ENCODE measurements at places on chromosomes 7 and 10.
A peak's percentile ranks its signal among the peaks of the same experiment; 100 is the strongest.

- DNase-seq = no peak
Observed at GRCh38 chr10:103452506-103453230, 498 bp upstream of the CALHM2 start.

GRCh38 chr7:50799873-50800272, 17.2 kb upstream of the GRB10 start:
- no peak for DNase-seq

- no peak for DNase-seq
Observed at GRCh38 chr7:114720725-114721124, 201.2 kb upstream of the MDFIC start.

DNA sequence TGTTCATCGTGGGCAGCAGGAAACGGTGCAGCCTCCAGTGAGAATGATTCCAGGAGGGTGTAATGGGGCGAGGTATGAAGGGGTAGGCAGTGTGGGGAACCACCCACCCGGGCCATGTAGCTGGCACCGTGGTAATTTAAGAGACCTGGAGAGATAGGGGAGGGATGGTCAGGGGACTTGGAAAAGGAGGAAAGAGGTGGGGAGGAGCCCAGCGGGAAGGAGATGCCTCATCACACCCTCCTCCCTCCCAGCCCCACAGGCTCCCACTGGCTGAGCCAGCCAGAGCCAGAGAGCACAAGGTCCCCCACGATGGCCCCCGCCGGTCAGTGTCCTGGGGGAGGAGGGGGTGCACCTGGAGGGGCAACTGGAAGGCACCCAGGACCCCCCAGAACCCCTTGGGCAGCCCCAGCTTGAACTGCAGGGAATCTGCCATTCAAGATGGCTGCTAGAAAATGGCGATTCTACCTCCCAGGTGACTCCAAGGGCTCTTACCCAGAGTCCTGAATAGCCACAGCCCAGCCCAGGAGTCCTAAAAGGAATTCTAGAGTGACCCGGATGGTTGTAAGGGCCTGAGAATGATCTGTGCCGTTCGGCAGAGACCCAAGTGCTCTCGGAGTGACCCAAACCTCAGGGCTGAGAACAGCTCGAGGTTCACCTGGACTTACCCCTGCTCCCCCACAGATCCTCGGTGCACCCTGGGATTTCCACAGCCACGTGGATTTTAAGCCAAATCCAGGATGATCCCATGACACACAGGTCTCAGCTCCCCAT, 28.8 kb downstream of the CALML3 start:
- DNase-seq = no peak

GRCh38 chr7:101990811-101991418, 173.5 kb downstream of the CUX1 start:
- DNase-seq = no peak

GRCh38 chr7:83036721-83037380, 125.8 kb downstream of the PCLO start:
- no peak for DNase-seq

DNA sequence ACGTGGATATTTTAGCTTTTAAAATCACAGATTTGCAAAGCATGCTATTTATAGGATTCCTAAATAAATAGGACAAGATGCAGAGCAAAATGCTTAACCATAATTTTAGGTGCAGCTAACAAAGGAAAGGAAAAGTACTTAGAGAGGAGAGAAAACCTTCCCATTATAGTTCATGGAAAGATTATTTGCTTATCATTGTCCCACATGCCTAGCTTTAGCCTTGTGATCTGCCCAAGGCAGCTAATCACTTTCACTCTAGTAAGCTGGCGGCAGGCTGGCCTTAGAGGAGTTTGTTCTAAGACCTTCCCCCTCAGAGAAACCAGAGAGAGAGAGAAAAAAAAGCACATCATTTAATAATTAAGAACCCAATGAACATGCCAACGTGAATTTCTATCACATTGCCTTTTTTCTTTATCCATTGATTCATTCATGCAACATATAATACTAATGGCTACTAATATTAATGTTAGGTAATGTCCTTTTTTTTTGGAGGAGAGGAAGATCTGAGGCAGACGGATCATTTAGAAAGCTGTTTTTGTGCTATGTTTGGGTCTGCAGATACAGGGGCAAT, 274.6 kb downstream of the ARL4A start:
- DNase-seq = no peak

- DNase-seq = no peak
Observed at GRCh38 chr10:131920693-131921092, 19.9 kb downstream of the PPP2R2D start.

DNA sequence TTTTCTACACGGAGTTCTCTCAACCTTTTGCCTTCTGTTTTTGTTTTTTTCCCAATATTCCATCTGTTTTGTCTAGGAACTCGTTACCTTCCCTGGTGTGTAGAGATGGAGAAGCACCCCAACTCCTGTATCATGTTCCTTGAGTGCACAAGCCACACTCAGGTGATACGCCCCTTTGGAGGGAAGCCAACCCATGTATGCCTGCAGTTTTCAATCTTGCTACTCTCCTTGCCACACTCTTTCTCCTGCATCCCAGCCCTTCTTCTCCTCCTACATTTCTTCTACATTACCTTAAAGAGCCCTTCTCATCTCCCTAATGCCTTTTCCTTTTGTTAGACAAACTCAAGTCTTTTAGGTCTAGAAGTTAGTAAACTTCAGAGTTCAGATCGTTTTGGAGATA, 10.2 kb upstream of the SP4 start:
- DNase-seq = no peak

DNA sequence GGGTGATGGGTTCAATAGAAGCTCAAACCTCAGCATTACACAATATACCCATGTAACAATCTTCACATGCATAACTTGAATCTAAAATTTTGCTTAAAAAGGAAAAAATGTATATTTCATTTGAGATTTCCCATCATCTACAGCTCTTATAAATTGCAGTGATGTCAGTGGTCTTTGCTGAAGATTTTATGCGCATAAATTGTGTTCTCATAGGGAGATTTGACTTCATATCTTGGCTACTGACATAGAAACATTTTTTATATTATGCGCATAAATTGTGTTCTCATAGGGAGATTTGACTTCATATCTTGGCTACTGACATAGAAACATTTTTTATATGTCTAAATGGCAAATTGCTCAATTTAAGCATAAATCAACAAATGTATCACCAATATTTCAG, 1125.3 kb upstream of the C7orf33 start:
- DNase-seq = no peak

DNA sequence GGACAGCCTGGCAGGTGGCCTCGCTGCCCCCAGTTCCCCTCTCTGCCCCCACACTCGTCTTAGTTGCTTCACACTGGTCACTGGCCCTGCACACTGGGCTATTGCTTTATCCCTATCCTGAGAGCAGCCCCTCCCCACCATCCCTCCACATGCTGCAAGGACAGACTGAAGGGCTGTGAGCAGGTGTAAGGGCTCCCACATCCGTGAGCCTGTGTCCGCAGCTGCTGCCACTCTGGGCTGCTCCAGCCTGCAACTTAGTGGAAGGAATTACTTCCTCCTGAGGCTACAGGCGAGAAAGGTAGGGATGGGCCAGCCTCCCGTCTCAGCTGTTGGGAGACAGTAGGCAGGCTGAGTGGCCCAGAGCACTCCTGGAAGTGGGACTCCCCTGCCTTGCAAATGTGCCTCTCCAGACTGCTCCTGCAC, 3.8 kb downstream of the RARRES2 start:
- no peak for DNase-seq

DNA sequence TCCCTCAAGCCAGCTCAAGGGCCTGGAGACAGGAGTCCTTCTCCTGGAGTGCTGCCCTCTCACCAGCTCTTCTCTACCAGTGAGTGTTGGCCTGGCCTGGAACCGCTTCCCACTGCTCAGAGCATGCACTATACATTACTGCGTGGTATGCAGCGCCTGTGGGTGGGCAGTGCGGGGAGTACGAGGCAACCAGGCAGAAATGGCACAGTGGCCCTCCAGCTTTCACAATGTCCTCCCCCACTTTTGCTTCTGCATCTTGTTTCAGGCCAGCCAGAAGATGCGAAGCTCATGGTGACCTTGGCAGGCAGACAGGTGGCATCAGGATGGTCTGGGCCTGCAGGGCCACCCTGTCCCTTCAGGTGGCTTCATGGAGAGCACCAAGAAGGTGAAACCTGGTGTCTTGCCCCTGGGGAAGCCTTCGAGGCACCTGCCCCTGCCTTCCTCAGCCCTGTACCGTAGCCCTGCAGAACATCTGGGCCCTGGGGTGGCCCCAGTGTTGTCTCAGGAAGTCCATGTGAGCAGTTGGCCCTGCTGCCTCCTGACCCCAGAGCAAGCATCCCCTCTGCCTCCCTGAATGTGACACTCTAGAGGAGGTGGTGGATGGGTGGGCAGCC, 35.8 kb downstream of the RASGEF1A start:
- no peak for DNase-seq

GRCh38 chr7:33932221-33932620, 26.9 kb downstream of the BMPER start:
- no peak for DNase-seq

- DNase-seq = peak; percentile 57
Observed at GRCh38 chr7:97027427-97028234, 3.0 kb upstream of the DLX5 start.

- DNase-seq = no peak
Observed at GRCh38 chr10:61125560-61126170, 181.7 kb upstream of the RHOBTB1 start.

GRCh38 chr10:48983648-48984351, 44.2 kb upstream of the LRRC18 start:
- DNase-seq = no peak

DNA sequence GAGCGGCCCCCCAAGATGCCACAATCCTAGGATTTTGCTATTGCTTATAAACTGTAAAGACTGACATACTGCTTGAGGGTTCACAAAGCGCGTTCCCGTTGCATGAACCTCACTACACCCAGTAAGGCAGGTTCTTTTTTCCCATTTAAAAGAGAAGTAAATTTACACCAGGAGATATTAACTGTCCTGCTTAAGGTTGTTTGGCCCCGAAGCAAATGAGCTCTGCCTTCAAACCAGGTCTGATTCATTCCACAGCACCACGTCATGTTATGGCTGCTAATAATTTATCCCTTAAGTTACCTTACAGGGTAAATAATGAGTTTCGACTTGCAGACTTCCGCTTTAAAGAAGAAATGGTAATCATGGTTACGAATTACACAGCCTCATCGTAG, 559 bp upstream of the FKBP14 start:
- peak; percentile 10 for DNase-seq

DNA sequence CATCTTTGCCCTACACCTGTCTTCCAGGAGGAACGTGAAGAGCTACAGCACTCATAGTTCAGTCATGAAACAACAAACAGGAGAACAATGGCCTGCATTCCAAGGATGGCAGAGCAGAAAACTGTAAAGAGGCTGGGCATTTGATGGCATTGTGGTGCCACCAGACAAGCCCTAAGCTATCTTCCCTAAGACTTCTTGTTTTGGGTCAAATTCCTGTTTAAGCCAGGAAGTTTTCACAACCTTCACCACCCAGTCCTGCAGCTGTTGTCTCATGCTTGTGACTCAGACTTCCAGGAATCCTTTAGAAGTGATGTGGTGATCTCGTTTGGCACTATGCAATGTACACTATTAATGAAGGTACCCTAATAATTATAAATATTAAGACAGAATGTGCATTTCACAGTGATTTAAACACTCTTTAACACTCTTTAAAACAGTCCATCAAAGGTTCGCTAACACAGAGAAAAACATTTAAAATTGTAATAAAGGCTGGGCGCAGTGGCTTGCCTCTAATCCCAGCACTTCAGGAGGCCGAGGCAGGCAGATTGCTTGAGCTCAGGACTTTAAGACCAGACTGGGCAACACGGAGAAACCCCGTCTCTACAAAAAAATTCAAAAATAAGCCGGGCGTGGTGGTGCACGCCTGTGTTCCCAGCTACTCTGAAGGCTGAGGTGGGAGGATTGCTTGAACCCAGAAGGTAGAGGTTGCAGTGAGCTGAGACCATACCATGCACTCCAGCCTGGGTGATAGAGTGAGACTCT, 2.7 kb upstream of the HERPUD2 start:
- no peak for DNase-seq

- DNase-seq = no peak
Observed at GRCh38 chr10:75079436-75080083, 31.9 kb upstream of the SAMD8 start.

DNA sequence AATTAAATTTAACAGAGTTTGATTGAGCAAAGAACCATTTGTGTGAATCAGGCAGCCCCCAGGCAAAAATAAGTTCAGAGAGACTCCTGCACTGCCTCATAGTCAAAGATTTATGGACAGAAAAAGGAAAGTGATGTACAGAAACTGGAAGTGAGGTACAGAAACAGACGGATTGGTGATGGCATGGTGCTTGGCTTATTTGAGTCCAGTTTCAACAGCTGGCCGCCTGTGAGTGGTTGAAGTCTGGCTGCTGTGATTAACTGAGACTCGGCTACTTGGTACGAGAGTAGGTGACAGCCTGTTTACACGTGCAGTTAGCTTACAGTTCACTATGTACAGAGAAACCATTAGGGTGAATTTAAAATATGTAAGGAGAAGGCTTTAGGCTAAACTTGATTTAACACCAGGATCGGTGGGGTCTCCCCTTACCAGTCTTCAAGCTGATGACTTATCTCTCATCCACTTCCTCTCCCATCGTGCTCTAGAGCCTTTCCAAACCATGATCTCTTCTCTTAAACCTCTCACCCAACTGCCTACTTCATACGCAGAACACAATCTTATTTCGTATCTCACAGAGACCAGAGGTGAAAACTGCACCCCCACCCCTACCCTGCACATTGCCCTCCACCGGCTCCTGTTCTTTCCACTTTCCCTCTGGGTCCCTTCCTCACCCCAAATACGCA, 5.0 kb upstream of the MSMB start:
- no peak for DNase-seq

DNA sequence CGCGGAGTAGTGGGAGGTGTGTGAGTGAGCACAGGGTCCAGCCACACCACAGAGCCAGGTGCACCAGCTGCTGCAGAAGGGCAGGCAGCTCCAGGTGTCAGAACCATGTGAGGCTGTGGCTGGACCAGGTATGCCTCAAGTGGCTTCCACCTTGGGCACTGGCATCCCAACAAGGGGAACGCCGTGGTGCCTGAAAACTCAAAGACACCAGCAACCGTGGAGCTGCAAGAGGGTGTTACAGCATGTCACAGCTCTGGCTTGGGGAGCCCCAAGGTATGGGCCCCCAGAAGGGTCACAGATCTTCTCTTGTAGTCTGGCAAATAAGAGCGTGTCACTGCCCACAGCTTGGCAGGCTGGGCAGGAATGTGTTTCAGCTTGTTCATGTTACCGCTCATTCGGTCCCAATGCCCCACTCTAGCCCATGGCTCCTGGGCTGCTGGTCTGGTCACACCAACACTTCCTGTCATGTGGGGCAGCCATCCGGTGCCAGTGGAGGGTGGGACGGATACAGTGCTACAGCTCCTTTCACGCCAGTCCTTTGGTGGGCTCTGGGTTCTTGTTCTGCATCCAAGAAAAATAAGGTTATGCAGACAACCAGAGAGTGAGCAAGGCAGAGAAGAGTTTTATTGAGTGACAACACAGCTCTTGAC, 29.8 kb downstream of the STRA8 start:
- DNase-seq = no peak

GRCh38 chr7:20344396-20344795, 13.7 kb downstream of the ITGB8 start:
- DNase-seq = no peak

- DNase-seq = no peak
Observed at GRCh38 chr7:22713463-22713862, 13.5 kb upstream of the IL6 start.

Data from T-helper 9 cell (primary cell).